Pancreas (tissue), 10 donors: ENCODE measurements at places on chromosomes 5 and 9. TPM values are rescaled to one million over a fixed set of nuclear protein-coding genes. Genes with fewer than 3 reads are reported as not detected.

GRCh38 chr5:33612386-33612785 lies 171.6 kb downstream of the TARS1 start:
- no peak for DNase-seq
- H3K4me1 ChIP-seq = peaks cover 6% of the 10 kb centered on the region
- H3K36me3 ChIP-seq = no peaks in the 10 kb centered on the region
- no peaks in the 10 kb centered on the region for H3K27me3 ChIP-seq
- no peak overlapping the region for H3K4me3 ChIP-seq

DNA sequence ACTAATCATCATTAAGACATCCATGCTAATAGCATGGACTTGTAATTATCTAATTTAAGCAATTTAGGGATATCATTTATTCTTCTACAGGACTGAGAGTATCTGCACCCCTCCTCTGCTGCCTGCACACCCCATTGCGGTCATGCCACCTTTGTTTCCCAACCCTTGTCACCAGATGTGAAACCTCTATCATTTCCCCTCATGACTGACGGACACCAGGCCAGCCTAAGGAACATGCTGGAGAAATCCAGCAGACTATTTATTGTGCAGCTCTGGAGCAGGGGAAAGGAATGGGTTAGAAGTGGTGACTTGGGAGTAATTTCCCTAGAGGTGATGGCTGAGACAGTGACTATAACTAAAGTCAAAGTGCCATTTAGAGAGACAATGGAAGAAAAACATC lies 40.7 kb downstream of the UGCG start:
- no peak overlapping the region for H3K4me3 ChIP-seq
- no peaks in the 10 kb centered on the region for H3K36me3 ChIP-seq
- H3K4me1 ChIP-seq = peaks cover 4% of the 10 kb centered on the region
- H3K27ac ChIP-seq = peak overlapping the region; percentile 59

GRCh38 chr9:77417566-77417965 lies 230.6 kb downstream of the GNA14 start:
- no peaks in the 10 kb centered on the region for H3K36me3 ChIP-seq
- no peaks in the 10 kb centered on the region for H3K27me3 ChIP-seq
- H3K27ac ChIP-seq = no peak overlapping the region
- H3K4me1 ChIP-seq = no peaks in the 10 kb centered on the region
- DNase-seq = no peak
- no peak overlapping the region for H3K4me3 ChIP-seq

GRCh38 chr5:62341783-62342475 lies 35.9 kb downstream of the KIF2A start:
- no peak for DNase-seq
- H3K4me3 ChIP-seq = no peak overlapping the region
- H3K4me1 ChIP-seq = no peaks in the 10 kb centered on the region
- H3K27me3 ChIP-seq = no peaks in the 10 kb centered on the region
- H3K36me3 ChIP-seq = no peaks in the 10 kb centered on the region
- no peak overlapping the region for H3K27ac ChIP-seq

- no peak for DNase-seq
- H3K36me3 ChIP-seq = no peaks in the 10 kb centered on the region
- peaks cover 17% of the 10 kb centered on the region for H3K4me1 ChIP-seq
- no peaks in the 10 kb centered on the region for H3K27me3 ChIP-seq
- H3K27ac ChIP-seq = peak overlapping the region; percentile 34
- H3K4me3 ChIP-seq = no peak overlapping the region
Observed at GRCh38 chr9:6780690-6781089, 22.9 kb downstream of the KDM4C start.

DNA sequence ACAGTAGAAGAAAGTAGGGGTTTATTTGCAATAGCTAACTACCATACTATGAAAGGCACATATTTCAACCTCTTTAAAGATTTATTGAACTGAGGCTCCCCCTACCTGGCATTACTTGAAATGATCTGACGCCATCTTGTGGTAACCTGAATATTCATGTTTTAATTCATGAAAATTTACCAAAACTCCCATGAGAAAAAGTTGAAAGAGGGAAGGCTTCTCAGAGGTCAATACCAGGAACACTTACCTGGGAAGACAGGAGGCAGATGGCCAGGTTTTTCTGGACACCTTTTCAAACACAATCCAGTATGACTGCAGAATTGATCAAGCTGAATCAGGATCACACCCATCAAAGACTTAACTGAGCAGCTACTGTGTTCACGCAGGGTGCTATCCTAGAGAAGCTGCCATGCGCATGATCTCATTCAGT lies 9.4 kb downstream of the PRELID2 start:
- H3K36me3 ChIP-seq = no peaks in the 10 kb centered on the region
- no peaks in the 10 kb centered on the region for H3K27me3 ChIP-seq
- no peak overlapping the region for H3K4me3 ChIP-seq
- H3K4me1 ChIP-seq = peaks cover 32% of the 10 kb centered on the region
- no peak for DNase-seq

- peaks cover 48% of the 10 kb centered on the region for H3K4me1 ChIP-seq
- peak overlapping the region; percentile 89 for H3K4me3 ChIP-seq
- H3K27ac ChIP-seq = peak overlapping the region; percentile 99
- DNase-seq = peak; percentile 42
Observed at GRCh38 chr5:151078490-151079262, 2.2 kb downstream of the TNIP1 start.

DNA sequence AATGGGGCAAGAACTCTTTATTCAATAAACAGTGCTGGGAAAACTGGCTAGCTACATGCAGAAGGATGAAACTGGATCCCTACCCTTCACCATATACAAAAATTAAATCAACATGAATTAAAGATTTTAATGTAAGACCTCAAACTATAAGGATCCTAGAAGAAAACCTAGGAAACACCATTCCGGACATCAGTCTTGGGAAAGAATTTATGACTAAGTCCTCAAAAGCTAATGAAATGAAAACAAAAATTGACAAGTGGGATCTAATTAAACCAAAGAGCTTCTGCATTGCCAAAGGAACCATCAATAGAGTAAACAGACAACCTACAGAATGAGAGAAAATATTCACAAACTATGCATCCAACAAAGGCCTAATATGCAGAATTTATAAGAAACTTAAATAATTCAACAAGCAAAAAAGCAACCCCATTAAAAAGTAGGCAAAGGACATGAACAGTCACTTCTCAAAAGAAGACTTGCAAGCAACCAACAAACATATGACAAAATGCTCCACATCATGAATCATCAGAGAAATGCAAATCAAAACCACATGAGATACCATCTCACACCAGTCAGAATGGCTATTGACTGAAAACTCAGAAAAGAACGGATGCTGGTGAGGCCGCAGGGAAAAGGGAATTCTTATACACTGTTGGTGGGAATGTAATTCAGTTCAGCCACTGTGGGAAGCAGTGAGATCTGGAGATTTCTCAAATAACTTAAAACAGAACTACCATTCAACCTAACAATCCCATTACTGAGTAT lies 104.3 kb upstream of the MAP3K1 start:
- no peaks in the 10 kb centered on the region for H3K4me1 ChIP-seq
- H3K4me3 ChIP-seq = no peak overlapping the region
- DNase-seq = no peak
- H3K27ac ChIP-seq = no peak overlapping the region

- H3K36me3 ChIP-seq = no peaks in the 10 kb centered on the region
- H3K27me3 ChIP-seq = no peaks in the 10 kb centered on the region
- no peak for DNase-seq
Observed at GRCh38 chr9:20250791-20251190, 371.5 kb downstream of the MLLT3 start.

DNA sequence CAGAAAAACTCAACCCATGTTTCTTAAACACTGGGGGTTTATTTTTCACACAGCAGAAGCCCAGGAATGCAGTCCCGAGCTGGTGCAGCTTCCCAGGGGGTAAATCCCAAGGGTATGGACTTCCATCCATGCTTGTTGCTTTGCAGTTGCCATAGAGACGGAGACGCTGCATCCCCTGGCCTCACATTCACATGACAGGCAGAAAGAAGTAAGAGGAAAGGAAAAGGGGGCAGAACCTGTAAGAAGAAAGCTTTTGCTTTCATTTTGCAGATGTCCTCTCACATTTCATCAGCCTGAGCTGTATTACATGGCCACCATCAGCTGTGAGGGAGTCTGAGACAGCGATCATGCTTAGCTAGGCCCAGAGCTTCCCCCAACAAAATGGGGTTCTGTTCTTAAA lies 321.0 kb downstream of the AGTPBP1 start:
- DNase-seq = no peak
- no peaks in the 10 kb centered on the region for H3K27me3 ChIP-seq
- H3K4me3 ChIP-seq = no peak overlapping the region
- H3K27ac ChIP-seq = peak overlapping the region; percentile 19
- no peaks in the 10 kb centered on the region for H3K4me1 ChIP-seq

DNA sequence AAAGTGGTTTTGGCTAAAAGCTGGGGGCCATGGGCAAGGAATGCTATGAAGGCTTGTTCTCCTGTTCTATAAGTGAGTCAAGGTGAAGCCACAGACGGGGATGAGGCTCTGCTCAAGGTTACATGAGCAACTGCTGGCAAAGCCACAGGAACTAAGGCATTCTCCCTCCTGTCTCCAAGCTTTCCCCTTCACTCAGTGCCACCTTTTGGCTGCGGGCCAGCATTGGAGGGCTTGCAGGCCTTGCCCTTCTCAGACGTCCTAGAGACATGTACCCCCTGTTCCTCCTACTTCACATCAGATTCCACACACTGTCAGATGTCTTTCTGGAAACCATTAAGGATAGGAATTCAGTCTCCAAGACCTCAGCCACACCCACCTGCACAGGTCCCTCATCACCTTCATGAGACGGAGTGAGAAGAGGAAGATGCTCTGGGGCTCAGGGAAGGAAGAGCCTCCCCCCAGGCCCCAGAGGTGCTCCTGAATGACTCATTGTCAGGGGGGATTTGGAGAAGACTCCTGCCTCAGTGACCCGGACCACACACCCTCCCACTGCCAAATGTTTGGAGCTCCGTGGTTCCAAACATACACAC lies 20.5 kb upstream of the MEIKIN start:
- H3K36me3 ChIP-seq = no peaks in the 10 kb centered on the region
- H3K4me1 ChIP-seq = no peaks in the 10 kb centered on the region
- no peak overlapping the region for H3K4me3 ChIP-seq
- H3K27me3 ChIP-seq = no peaks in the 10 kb centered on the region
- H3K27ac ChIP-seq = no peak overlapping the region

DNA sequence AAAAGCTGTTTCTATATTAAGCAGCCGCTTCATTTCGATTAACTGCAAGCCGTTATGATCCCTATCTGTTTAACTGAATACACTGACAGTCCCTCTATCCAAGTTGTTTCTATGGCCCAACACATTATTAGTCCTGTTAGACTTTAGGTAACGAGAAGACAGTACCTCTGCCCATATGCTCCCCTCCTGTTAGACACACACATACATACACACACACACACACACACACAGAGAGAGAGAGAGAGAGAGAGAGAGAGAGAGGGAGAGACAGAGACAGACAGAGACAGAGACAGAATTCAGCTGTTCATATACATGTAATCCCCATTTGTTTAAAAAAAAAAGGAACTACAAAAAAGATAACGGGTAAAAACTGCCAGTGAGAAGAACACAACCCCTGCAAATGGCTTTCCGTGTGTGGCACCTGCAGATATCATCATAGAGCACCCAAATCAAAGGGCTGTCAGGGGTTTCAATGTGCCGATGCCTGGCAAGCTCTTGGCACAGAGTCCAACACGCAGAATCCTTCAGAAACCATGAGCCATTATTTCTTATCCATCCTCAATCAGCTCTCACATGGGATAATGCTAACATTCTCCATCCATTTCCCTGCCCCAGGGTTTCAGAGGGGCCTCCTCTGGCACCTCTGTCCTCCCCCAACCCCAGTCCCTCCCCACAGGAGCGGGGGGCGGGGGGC lies 144.0 kb downstream of the MYO10 start:
- DNase-seq = no peak
- no peaks in the 10 kb centered on the region for H3K36me3 ChIP-seq
- no peaks in the 10 kb centered on the region for H3K27me3 ChIP-seq
- no peak overlapping the region for H3K4me3 ChIP-seq
- H3K27ac ChIP-seq = no peak overlapping the region

DNA sequence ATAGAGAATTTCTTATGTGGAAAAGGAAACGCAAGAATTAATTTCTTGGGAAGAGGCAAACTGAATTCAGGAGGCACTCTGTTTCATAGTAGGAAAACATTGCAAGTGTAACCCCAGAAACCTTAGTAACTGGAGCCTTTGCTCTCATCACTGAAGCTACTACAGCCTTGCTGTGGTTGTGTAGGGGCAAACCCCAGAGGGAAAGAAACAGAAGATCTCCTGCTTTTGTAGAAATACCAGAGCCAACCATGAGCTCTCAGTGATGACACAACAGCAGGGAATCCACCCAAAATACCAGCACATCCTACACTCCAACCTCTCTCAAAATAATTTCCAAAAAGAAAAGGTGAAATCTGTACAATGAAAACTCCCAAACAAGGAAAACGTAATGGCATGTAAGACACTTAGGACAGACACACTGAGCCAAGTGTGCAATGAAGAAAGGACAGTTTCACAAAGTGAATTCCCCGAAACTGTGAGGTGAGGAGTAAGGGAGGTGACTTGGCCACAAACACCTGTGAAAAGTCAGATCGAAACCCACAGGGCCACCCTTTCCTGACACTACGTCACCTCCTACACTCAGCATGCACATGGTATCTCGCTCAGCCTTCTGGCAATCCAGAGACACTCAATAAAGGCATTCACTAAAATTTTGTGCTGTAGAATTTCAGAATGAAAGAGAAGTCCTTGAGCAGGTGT lies 8.5 kb upstream of the ACSL6 start:
- H3K27me3 ChIP-seq = no peaks in the 10 kb centered on the region
- no peak for DNase-seq
- H3K4me3 ChIP-seq = no peak overlapping the region
- no peaks in the 10 kb centered on the region for H3K36me3 ChIP-seq
- no peak overlapping the region for H3K27ac ChIP-seq
- H3K4me1 ChIP-seq = no peaks in the 10 kb centered on the region

DNA sequence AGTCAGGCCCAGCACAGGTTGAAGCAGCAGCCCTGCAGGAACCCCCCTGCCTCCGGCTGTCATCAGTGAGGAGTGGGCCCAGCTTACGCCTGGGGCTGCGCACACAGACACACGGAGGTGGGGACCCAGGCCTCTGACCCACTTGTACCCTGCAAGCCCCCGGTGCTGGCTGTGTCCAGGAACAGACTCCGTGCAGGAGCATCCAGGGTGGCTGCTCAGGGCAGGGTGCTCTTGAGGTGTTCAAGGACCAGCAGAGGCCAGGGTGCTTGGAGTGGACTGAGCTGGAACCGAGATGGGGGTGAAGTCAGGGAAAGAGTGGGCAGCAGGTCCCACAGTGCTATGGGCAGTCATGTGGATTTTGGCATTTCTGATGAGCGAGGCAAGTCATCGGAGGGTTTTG lies 199.5 kb downstream of the CACNA1B start:
- H3K27ac ChIP-seq = no peak overlapping the region
- no peaks in the 10 kb centered on the region for H3K27me3 ChIP-seq
- H3K4me1 ChIP-seq = no peaks in the 10 kb centered on the region
- H3K4me3 ChIP-seq = no peak overlapping the region
- no peaks in the 10 kb centered on the region for H3K36me3 ChIP-seq

The PIP5K1B gene
- total RNA-seq = 6.3 TPM

The PCDHA9 gene
- total RNA-seq = 0.29 TPM

The TAF1L gene
- total RNA-seq = 0.03 TPM

The CD274 gene
- total RNA-seq = 0.63 TPM

The FBP2 gene
- not detected for total RNA-seq

The ABCA1 gene
- total RNA-seq = 10.5 TPM

The TTLL11 gene
- 4.6 TPM for total RNA-seq

The ASPN gene
- 0.51 TPM for total RNA-seq

The PPP2R2B gene
- 0.69 TPM for total RNA-seq

The TPM2 gene
- total RNA-seq = 22.2 TPM
